AG08396 (cell line): ENCODE measurements at places on chromosomes 6 and 20.
A peak's percentile ranks its signal among the peaks of the same experiment; 100 is the strongest.

GRCh38 chr20:61848851-61849250 lies 216.8 kb downstream of the TAF4 start:
- DNase-seq: no peak

GRCh38 chr6:150250826-150251225 lies 108.0 kb downstream of the PPP1R14C start:
- DNase-seq: peak; percentile 66

DNA sequence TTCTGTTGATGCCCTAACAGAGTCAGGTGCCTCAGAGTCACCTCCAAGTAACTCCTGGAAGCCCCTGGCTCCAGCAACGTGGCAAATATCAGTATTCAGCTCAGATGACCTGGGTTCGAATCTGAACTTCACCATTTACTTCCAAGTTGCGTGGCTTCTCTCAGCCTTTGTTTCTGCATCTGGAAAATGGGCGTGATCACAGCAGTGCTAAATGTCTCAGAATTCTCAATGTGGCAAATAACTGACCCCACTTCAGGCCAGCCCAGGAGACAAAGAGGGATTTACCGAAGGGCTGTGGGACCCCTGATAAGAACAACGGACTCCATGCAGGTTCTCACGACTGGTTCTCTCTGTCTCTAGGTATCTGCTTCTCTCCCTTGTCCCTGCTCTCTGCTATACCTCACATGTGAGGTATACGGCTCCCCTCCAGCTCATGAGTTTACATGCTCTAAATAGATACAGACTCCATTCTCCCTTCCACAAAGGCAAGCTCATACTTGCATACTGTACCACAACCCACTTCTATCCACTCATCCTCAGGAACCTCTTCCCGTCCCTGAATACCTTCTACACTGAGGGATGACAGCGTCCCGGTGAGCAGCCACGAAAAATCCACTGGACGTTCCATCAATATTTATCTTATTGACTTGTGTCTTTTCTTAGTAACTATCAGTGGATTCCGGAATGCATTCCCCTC lies 84.1 kb downstream of the SNX5 start:
- no peak for DNase-seq

DNA sequence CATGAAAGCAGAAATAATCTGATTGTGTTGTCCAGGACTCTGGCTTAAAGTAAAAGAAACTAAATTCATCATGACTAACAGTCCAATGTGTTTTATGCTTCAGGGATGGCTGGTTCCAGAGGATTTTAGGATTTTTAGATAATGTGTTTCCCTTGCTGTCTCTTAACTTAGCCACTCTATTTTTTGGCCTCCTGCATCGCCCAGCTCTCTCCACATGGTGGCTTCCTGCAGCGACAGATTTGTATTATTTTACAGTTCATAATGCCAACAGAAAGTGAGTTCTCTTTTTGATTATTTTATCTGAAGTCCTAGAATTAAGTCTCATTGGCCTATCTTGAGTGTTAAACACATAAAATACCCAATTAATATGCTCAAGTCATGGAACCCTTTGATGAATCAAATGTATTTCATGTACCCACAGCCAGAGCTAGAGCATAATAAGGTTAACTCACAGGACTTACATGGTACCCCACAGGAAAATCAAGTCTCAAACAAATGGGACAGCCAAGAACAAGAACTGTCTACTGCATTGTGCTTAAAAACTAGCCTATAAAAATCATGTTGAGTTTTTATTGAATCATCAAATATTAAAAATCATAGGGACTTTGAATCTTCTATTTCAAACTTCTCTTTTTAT lies 582.5 kb downstream of the DOK5 start:
- DNase-seq: no peak

DNA sequence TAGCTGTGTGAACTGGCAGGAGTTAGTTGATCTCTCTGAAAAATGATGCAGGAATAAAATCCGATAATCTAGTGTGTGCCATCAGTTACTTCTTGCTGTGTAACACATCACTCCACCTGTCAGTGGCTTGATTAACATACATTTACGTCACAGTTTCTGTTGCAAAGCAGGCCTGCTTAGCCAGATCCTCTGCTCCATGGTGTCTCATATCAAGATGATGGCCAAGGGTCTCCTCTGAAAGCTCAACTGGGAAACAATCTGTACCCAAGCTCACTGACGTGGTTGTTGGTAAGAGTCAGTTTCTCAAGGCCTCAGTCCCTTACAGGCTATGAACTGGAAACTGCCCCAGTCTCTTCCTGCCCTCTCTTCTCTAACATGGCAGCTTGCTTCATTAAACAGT lies 51.8 kb downstream of the FOXA2 start:
- DNase-seq: no peak

DNA sequence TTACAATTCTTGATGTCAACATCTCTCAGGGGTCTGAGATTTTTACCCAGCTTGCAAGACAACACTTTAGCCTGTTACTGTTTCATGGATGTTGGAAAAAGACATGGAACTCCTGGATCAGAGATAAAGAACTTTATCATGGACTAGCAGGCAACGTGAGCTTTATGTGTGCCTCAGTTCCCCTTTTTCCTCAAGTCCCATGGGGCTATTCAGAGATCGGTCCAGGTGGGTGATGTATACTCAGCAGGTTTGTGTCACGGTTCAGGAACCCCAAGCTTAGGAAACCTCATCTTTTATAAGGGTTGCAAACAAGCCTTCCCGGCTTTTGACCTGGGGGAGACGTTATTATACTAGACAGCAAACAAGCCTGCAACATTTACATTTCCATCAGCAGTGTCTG lies 15.0 kb downstream of the AFG1L start:
- DNase-seq: no peak

DNA sequence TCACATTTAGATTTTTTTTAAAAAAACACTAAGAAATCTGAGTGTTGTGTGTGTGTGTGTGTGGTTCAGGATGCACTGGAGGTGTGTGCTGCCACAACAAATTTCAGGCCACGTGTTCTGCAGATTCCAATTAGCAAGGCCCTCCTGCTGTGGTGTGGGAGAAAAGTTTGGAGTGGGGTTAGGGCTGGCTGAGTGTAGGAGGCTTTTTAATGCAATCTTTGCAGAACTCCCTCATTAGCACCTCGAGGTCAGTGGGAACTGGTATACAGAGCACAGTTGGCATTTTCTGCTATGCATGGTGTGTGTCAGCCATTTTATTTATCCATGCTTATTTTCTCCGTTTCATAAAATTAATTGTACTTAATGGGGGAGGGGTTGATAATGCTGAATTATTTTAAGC lies 187.6 kb downstream of the SOX4 start:
- DNase-seq: no peak

GRCh38 chr6:105402939-105403935 lies at the start of gene PREP:
TSS of gene PREP (minus strand) at chr6:105403082. CDS start at chr6:105402891, 191 bp downstream.
- DNase-seq: peak; percentile 95

GRCh38 chr20:39067526-39068216 lies 105.5 kb downstream of the DHX35 start:
- peak; percentile 47 for DNase-seq

- DNase-seq: no peak
Measured at GRCh38 chr6:133198725-133199124, 42.4 kb upstream of the EYA4 start.

DNA sequence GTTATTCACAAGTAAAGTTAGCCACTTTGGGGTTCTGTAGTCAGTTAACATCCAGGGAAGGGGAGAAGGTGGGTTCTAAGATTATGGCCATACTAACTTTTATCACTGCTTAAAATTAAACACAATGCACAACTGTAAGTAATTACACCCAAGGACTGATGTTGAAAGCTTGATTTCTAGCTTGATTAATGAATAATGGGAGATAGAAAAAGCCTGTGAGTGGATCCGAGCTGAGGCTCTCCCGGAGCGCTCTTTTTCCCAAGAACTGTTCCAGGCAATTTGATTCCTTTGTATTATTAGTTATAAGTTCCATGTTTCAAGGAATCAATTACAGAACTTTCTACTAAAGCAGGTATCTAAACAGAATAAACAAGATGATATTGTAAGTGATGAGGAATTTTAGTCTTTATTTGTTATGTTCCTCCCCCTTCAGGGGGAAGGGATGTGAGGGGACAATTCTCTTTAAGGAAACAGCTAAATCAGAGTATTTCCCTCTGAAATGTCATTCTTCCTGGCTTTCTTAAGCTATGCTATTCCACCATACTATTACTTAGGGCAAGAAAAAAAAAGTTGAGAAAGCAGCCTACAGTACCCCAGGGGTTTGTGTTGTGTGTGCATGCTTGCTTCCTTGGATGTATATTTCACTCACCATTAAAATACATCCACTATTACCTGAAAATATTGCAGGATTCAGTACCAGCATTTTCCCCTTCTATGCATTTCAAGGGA lies 3.8 kb downstream of the TSHZ2 start:
- DNase-seq: no peak

DNA sequence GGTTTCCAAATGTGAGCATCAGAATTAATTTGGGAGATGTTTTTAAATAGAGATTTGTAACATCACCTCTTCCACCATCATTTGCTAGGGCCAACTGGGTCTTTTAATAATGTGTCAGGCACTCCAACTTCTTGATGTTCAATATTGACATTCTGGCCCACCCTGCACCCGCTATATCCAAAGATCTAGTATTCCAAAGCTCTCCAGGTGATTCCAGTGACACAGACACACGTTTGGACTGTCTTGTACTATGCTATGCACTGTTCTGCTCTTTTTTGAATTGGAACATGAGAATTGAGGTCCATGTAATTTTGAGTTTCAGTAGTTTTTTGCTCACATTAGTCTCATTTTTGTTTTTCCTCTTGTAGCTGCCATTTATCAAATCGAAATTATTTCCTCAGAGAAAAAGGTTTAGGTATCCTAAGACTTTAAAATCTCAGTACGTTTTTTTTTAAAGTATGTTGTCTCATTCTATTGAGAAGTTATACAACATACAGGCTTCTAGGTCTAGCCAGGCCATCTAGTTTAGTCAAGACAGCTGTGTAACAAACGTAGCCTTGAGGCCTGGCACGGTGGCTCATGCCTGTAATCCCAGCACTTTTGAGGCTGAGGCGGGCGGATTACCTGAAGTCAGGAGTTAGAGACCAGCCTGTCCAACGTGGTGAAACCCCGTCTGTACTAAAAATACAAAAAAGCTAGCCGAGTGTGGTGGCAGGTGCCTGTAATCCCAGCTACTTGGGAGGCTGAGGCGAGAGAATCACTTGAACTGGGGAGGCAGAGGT lies 3.1 kb downstream of the BICRAL start:
- DNase-seq: no peak

- DNase-seq: no peak
Measured at GRCh38 chr6:46290421-46291274, 119.9 kb upstream of the ENPP5 start.

DNA sequence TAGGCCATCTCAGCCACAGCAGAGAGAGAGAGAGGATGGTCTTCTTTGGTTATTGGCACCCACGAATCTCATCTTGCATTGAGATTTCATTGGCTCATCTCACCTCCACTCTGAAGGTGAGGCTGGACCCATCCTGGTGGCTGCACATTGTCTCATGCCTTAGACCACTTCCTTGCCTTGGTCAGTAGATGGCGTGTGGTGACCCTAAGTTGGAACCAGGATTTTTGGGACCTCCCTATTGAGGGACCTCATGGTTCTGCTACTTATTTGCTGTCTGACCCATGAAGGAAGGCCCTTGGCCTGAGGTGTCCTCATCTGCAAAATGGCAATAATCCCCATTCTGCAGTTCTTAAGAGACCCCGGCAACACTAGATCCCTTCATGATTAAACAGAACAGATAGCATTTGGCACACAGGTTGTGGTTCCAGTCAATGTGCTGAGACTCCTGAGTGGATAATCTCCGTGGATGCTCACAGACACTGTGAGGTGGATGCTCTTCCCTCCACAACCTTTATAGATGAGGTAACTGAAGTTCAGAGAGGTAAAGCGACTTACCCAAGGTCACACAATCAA lies 21.5 kb upstream of the AAR2 start:
- peak; percentile 44 for DNase-seq

DNA sequence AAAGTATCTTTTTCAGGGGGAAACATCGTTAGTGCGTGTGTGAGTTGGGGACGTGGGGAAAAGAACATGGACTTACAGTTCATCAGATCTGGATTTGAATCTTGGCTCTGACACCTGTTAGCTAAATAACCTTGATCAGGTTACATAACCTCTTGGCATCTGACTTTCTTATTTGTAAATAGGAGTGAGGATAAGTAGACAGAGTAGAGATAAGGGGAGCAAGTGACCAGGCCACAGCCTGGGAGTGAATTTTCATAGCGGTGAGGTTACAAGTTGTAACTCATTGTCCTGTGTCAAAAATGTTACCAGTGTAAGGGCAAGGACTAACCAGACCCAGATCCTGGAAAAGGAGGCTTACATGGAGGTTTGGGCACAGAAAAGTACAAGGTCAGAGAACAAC lies 733.5 kb upstream of the MMS22L start:
- DNase-seq: no peak

DNA sequence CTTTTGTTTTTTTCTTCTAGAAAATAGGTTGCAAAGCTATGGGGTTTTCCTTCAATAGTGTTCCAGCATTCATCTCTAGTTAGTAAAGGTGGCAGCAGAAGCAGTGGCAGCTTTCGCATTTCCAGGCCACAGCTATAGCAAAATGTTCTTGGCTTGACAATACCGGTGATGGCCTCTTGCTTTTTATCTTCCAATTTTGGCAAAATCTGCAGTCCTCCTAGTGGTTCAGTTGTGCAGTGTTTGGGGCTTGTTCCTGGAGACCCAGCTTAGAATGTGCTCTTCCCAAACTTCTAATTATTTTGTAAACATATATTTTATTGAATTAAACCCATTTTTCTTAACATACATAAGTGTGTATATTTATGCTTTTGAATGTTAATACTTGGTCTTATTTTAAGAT lies 370.6 kb upstream of the MAN1A1 start:
- DNase-seq: no peak

GRCh38 chr6:57190140-57190539 lies 18.0 kb downstream of the BAG2 start:
- peak; percentile 11 for DNase-seq

- no peak for DNase-seq
Measured at GRCh38 chr6:13985663-13986325, 61.0 kb downstream of the RNF182 start.

DNA sequence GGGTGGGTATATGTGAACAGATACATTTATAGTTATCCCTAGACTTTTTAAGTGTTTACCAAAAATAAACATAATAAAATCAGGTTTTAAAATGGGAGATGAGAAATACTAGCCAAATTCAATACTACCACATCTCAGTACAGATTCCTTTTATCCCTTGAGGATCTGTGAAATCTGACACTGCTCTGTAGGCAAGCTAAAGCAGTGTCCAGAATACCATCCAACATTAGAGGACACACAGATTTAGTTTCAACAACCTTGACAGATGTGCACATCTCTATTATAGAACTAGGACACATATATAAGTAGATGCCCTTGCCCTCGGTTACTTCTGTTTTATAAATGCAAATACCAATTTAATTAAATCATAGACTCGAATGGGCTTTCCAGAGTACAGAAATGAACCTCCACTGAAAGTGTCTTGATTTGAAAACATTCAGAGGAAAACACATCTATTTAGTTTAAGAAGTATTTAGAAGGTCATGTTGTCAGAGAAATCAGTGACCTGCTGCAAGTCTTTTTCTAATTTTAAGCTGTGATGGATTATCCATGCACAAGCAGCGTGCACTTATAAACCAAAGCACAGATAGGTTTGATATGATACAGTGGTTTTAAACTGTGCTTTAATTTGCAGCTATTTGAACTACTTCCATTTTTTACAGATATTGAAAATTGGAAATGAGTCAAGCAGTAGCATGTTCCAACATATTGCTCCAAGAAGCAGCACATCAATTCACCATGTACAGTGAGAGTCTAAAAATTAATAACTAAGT lies 156.3 kb upstream of the EPHA7 start:
- DNase-seq: no peak

GRCh38 chr6:89643406-89643805 lies 4.9 kb upstream of the LYRM2 start:
- no peak for DNase-seq

- peak; percentile 44 for DNase-seq
Measured at GRCh38 chr6:28643017-28643740, 117.5 kb downstream of the GPX5 start.

- no peak for DNase-seq
Measured at GRCh38 chr6:130622142-130622541, 205.1 kb upstream of the SMLR1 start.
